Activated naive CD4-positive, alpha-beta T cell treated with anti-CD3 and anti-CD28 coated beads, Interleukin-2, amount 50 U/mL, for 16 hours (primary cell): ENCODE measurements at places on chromosomes 16 and 17.

DNA sequence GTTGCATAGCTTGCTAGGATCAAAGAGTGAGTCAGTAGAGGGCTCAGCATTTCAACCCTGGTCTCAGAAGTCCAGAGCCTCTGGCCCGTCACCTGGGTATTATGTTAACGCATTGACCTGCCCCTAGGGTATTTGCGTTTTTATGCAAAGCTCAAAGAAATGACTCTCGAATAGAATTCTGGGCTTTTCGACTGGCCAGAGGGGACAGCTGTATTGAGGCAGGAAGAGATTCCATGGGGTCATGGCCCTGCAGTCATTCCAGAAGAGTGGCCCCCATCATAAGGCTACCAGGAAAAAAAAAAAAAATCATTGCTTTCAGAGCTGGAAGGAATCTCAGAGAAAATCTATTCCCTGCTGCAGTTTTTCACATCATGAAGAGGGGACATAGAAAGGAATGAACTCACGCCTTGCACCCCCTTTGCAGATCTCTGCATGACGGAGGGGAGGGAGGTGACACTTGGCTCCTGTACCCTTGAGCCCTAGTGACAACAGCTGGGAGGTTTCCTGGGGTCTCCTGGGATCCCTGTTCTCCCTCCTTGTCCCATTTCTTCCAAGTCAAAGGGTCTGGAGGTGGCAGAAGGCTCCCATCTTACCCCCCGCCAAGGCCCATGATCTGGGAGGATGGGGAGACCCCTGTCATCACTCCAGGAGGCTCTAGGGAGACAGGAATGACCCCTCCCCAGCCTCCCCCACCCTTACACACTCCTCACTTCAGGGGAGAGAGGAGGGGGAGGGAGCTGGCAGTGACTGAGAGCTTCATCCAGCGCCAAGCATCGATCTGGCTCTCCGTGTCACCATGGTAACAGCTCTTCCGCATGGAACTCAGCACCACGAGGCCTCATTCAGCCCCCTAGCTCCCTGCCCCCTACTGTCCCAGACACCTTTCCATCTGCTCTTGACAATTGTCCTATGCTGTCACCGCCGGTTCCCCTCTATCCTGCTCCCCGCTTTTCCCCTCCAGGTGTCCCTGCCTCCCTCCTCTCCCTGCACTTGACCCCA is 35.8 kb downstream of the GP2 start:
- DNase-seq: no peak

DNA sequence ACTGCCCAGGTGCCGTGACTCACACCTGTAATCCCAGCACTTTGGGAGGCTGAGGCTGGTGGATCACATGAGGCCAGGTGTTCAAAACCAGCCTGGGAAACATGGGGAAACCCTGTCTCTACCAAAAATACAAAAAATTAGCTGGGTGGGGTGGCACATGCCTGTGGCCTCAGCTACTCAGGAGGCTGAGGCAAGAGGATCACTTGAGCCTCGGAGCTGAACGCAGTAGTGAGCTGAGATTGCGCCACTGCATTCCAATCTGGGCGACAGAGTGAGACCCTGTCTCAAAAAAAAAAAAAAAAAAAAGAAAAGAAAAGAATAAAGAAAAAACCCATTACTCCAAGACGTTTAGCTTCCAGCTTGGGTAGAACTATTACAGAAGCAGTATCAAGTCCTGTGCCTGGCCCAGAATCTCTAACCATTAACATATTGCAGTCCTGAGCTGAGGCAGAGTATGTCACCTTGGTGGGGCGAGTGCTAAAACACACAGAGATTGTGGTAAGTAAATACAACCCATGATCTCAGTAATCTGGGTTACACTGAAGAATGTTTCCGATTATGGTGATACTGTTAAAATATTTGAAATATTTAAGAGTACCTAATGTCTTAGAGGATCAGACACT is 23.2 kb upstream of the CFAP20 start:
- DNase-seq: no peak

GRCh38 chr17:17468217-17469010 is 8.4 kb upstream of the MED9 start:
- DNase-seq: no peak

GRCh38 chr16:87971933-87972332 is 20.7 kb downstream of the BANP start:
- DNase-seq: no peak

GRCh38 chr17:72804949-72805707 is 287.4 kb downstream of the SLC39A11 start:
- no peak for DNase-seq

DNA sequence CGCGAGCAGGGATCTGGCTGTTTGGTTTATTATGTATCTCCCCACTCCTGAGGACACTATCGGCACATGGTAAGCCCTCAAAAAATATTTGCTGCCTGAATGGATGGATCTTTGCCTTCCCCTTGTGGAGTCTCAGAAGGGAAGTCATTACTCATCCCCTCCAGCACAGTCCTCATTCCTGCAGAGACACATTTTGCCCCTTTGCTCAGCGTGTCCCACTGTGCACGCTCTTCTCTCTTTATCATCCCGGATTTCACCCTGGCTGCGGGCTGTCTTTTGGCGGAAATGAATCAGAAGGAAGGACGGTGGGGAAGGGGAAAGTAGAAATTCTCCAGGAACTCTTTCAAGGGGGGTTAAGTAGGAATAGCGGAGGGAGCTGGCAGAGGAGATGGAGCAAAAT is 125.2 kb upstream of the CDC42EP4 start:
- DNase-seq: no peak

GRCh38 chr16:23355106-23355670 is 53.1 kb downstream of the SCNN1B start:
- DNase-seq: no peak

- DNase-seq: no peak
Measured at GRCh38 chr16:28872952-28873351, 5.3 kb upstream of the ATP2A1 start.

DNA sequence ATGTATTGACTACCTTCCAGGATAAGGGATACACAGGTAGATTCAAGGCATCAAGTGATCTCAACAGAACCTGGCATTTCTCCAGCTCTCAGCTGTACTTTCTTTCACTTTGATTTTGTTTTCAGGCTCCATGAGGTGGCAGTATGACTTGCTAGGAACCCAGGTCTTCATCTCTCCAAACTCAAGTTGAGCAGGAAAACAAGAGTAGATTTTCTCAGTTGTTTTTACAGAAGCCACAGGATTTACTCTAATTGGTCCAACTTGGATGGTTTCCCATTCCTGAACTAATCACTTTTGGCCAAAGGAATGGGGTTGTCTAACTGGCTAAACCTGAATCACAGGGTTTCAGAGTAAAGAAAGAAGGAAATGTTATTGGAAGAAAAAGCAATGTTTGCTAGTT is 146.6 kb downstream of the TRIM37 start:
- DNase-seq: no peak

- DNase-seq: no peak
Measured at GRCh38 chr16:72400257-72401083, 228.5 kb upstream of the PMFBP1 start.

GRCh38 chr17:42525221-42525620 is 10.8 kb upstream of the NAGLU start:
- no peak for DNase-seq

- peak; percentile 63 for DNase-seq
Measured at GRCh38 chr16:1983544-1984346, at the start of gene GFER. GFER (plus strand) TSS chr16:1984193; CDS start chr16:1984219, 26 bp downstream.
